Activated naive CD8-positive, alpha-beta T cell treated with anti-CD3 and anti-CD28 coated beads for 36 hours (primary cell): ENCODE measurements at places on chromosomes 1 and 21. TPM values are rescaled to one million over a fixed set of nuclear protein-coding genes. Genes with fewer than 3 reads are reported as not detected.

DNA sequence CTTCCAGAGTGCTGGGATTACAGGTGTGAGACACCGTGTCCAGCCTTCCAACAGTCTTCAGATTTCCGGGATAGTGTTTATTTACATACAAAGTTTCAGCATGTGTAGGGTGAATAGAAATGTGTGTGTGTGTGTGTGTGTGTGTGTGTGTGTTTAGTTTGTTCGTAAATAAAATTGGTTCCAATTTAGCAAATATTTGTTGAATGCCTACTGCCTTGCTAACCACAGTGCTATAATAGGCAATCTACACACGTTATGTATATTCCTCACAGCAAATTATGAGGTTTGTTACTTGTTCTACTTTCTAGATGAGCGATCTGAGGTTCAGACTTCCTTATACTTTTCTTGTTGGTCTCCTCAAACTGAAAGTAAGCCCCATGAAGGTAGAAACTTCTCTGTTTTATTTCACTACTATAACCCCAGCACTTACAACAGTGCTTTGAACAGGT lies 32.8 kb upstream of the EPS15 start:
- H3K4me1 ChIP-seq = peaks cover 16% of the 10 kb centered on the region
- no peaks in the 10 kb centered on the region for H3K27me3 ChIP-seq
- H3K4me3 ChIP-seq = no peak overlapping the region
- no peak for DNase-seq
- H3K36me3 ChIP-seq = no peaks in the 10 kb centered on the region

- no peak overlapping the region for H3K4me3 ChIP-seq
- peaks cover 18% of the 10 kb centered on the region for H3K4me1 ChIP-seq
- H3K27ac ChIP-seq = no peak overlapping the region
- peaks cover 53% of the 10 kb centered on the region for H3K27me3 ChIP-seq
- DNase-seq = no peak
Observed at GRCh38 chr1:19662313-19662712, 2.4 kb upstream of the HTR6 start.

GRCh38 chr1:174982971-174983689 lies 16.6 kb upstream of the CACYBP start:
- no peak for DNase-seq
- no peak overlapping the region for H3K4me3 ChIP-seq
- H3K4me1 ChIP-seq = peaks cover 21% of the 10 kb centered on the region
- H3K27ac ChIP-seq = no peak overlapping the region
- H3K27me3 ChIP-seq = no peaks in the 10 kb centered on the region

DNA sequence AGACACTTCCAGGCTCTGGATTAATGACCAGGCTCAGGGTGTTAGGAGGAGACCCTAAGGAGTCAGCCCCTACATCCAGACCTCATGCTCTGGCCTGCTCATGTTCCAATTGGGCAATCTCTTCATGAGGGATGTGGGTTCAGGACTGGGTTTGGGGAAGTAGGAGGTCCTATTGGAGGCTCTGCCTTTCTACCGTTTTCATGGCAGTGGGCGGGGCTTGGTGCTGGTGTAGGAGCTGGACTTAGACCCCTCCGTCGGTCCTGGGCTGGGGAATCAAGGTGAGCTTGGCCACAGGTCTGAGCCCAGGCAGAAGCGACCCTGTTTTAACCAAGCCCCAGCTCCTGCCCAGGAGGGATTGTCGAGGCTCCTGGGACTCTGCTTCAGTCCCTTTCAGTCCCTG lies 123.4 kb downstream of the PRDM16 start:
- peaks cover 17% of the 10 kb centered on the region for H3K27me3 ChIP-seq
- no peaks in the 10 kb centered on the region for H3K4me1 ChIP-seq
- H3K36me3 ChIP-seq = no peaks in the 10 kb centered on the region
- no peak overlapping the region for H3K4me3 ChIP-seq

Gene FAM151A
- not detected for total RNA-seq
